CD8-positive, alpha-beta T cell (primary cell): ENCODE measurements at places on chromosomes 6 and 20. TPM values are rescaled to one million over a fixed set of nuclear protein-coding genes. Genes with fewer than 3 reads are reported as not detected.

- no peak for DNase-seq
Measured at GRCh38 chr20:7291323-7291943, 523.9 kb downstream of the BMP2 start.

DNA sequence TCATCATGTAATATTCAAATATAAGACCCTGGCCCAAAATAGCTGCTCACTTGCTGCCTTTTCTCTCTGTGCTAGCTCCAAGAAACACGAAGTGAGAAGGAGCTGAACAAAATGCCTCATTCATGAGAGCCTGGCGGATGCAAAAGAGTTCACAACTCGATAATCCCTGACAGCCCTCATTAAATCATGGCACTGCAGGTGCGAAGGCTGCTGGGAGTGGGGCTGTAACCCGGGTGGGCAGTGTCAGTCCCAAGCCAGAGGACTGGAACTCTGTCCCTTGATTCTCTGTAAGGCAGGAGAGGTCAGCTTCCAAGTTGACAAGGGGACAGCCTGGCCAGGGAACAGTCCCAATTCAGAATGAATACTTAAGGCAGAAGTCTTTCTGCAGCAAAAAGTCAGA, 318.5 kb downstream of the CDC5L start:
- no peak for DNase-seq

DNA sequence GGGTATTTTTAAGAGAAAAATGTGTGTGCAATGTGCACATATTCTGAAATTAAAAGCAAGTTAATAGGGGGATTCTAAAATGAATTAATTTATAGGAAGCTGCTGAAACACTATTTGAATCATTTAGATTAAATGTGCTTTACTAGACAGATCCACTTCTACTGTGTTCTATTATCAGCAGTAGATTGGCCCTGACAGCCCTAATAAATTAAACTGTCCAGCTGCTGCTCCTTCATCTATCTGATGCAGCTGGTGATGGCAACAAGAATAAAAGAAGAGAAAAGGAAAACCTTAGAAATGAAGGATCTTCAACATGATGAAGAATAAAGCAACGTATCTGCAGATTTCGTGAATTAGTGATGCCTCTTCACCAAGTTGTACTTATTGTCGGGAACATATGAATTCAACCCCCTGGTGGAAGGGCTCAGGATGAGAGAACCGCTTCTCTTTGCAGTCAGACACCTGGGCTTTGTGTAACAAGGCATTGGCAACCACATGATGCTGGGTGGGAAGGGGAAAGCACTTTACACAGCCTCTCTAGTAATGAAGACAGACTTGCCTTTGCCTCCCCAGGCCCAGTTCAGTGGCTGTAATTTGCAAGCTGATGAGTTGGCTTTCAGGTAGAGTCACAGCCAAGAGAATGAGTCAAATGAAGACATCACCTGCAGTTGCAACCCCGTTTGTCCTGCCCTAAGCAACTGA, 94.4 kb downstream of the LAMP5 start:
- DNase-seq = no peak

DNA sequence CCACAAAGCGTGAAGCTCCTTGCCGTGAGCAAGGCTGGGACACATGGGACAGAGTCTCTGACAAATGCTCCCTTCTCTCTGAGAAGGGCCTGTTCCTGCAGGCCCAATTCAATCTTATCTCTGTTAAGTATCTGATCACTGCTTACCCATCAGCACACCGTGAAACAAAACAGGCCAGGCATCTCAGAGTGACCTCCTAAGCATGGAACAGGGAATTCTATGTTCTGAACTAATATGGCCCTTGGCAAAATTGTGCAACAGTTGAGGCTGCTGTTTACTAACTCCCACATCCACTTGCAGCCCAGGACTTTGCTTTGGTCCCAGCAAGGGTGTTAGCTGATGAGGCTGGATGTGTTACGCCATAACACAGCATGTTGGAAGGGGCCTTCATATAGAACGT, 79.2 kb downstream of the GCLC start:
- DNase-seq = no peak

Gene CEP85L
- total RNA-seq = 86.2 TPM

GRCh38 chr6:149723771-149724417, 6.0 kb upstream of the LATS1 start:
- DNase-seq = peak; percentile 37

Gene GATA5
- not detected for total RNA-seq

DNA sequence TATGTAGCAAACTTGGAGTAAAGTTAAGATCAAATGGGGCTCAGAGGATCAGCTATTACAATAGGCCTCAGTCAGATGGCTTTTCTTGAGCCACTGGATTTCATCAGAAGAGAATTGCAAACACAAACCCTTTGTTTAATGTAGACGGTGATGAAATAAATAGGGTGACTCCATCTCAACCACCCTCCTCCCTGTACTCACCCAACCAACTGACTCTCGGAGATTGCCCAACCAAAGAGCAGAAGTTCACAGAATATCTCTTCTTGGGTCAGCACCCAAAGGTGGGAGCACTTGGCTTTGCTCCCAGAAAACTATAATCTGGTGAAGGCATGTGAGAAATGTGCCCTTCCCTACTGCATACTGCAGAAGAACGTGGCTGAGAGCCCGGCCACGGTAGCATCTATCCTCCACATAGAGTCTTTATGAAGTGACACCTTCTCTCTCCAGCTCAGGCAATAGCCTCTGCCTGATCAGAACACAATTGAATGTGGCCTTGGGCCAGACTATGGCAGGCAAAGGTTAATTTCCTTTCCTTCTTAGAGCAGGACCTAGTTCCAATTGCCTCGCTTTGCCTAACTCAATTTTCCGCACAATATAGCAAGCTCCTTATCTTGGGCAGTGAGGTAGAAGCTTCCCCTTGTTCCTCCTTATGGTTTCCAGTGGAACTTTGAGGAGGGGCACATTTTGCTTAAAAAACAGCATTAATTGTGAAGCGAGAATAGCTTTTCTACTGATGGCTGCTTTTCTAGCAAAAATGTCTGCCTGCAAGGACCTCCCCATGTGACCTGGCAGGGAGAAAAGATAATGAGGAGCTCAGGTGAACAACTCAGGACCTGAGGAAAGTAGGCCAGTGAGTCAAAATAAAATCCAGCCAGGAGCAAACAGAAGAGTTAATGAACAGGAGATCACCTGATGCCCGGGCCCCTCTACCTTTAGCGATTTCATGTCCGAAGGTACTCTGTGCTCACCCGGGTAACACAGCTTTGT, 79.4 kb downstream of the GFOD1 start:
- no peak for DNase-seq

Gene MACROD2
- total RNA-seq = not detected

GRCh38 chr6:134363323-134364039, 45.6 kb upstream of the SGK1 start:
- no peak for DNase-seq

DNA sequence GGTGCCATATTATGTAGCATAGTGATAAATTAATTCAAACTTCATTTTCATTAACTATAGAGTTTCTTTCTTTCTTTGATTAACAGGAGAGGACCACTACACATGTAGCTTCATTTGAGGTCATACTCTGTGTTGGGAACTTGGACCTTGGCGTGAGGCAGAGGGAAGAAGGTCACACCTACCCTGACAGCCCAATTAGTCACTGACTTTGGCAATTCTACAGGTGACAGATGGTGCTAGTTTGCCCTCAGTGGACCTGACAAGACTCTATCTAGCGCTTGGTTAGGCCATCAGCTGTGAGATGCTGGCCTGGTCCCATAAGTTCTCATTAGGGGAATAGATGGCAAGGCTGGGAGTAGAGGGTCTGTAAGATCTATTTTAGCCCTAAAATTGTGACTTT, 14.2 kb downstream of the SLX4IP start:
- DNase-seq = no peak

Gene SLPI
- not detected for total RNA-seq

GRCh38 chr6:3811191-3811590, 38.0 kb upstream of the FAM50B start:
- DNase-seq = no peak

DNA sequence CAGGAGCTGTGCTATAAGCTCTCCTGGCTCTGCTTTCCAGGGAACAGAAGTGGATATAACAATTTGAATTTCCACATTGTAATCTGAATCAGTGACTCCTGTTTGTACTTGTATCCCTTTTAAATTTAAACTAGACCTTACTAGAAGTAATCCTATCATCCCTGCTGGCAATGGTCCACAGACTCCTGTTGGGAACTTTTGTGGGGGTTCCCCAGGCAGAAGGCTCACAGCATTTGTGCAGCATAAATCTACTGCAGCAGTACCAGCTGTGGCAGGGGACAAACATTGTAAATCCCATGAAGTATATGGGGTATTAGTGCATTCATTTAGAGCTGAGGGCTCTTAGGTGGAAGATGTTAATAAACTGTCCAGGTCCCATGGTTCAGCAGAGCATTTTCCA, 12.0 kb upstream of the PDCD2 start:
- no peak for DNase-seq

DNA sequence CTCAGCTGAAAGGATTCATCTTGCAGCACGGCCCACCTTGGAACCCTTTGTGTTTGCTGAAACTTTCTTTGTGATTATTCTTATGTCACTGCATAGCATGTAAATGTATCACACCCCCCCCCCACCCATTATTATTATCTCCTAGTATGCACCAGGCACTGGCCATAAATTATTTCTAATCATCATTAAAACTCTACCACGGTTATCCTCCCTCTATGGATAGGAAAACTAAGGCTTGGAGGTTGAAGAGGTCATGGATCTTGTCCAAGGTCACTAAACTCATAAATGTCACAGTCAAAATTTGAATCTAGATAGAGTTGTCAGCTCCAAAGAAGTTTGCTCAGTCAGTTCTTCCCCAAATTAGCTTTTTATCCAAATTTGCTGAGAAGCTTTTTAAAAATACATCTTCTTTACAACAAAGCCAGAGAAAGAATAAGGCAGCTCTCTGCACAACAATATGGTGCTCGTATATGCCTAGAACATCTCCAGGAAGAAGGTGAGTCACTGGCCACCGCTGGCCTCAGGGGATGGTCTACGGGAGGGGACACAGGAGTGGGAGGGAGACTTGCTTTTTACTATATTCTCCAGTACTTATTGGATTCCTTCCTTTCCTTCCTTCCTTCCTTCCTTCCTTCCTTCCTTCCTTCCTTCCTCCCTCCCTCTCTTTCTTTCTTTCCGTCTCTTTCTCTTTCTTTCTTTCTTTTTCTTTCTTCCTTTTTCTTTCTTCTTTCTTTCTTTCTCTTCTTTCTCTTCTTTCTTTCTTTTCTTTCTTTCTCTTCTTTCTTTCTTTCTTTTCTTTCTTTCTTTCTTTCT, 134.5 kb downstream of the VEGFA start:
- no peak for DNase-seq

GRCh38 chr6:11065436-11066202, 21.5 kb upstream of the ELOVL2 start:
- no peak for DNase-seq

Gene SPEF1
- total RNA-seq = 0.16 TPM

GRCh38 chr6:130922922-130923321, 95.7 kb downstream of the SMLR1 start:
- DNase-seq = no peak

DNA sequence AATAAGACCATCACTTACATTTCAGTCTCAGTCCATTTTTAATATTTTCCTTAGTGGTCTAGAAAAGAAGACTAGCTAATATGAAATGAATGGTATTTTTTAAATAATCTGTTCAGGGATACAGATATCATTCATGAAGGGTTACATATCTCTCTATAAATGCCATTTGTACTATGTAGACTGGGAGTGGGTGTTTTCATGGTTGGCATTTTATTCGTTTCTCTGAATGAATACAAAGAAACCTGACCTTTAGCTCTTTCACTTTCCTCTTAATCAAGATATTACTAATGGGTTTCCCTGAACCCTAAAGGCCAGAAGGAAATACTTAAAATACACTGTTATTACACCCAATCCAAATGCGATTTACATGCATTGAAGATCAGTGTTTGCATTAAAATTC, 788.9 kb downstream of the TBC1D32 start:
- no peak for DNase-seq

GRCh38 chr6:108877046-108877751, 29.0 kb downstream of the ARMC2 start:
- no peak for DNase-seq

- DNase-seq = no peak
Measured at GRCh38 chr6:169503422-169504152, 198.2 kb downstream of the WDR27 start.

DNA sequence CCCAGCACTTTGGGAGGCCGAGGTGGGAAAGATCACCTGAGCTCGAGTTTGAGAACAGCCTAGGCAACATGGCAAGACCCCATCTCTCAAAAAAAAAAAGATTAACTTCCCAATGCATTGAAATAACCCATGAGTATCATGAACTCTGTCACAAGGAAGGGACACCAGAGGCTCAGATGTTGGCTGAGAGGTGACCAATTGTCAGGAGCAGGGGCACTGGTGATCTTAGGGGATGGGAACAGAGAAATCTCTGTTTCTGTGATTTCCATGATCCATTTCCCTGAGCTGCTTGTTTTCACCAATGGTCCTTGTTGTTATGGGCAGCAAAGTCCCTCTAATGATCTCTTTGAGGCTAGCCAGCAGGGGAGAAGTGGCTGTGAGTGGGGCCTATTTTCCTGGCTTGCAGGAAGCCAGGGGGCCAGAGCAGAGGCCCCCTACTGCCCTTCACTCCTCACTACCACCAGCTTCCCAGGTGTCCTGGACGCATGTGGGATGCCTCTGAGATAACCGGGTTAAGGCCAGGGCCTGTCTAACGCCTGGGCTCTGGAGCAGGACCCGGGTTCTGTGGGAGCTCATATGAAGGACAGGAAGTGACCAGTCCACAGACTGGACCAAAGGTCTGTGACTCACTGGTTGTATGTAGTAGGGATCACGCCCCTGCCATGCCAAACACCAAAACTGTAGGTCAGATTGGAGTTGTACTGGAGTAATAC, 54.4 kb downstream of the PCNA start:
- DNase-seq = no peak

- no peak for DNase-seq
Measured at GRCh38 chr6:53734473-53735299, 60.1 kb upstream of the LRRC1 start.

Gene IPCEF1
- total RNA-seq = 33.0 TPM

- no peak for DNase-seq
Measured at GRCh38 chr6:2110504-2110903, 134.9 kb downstream of the GMDS start.

Gene NHSL1
- not detected for total RNA-seq

GRCh38 chr6:102662851-102663250, 1269.3 kb downstream of the GRIK2 start:
- no peak for DNase-seq

DNA sequence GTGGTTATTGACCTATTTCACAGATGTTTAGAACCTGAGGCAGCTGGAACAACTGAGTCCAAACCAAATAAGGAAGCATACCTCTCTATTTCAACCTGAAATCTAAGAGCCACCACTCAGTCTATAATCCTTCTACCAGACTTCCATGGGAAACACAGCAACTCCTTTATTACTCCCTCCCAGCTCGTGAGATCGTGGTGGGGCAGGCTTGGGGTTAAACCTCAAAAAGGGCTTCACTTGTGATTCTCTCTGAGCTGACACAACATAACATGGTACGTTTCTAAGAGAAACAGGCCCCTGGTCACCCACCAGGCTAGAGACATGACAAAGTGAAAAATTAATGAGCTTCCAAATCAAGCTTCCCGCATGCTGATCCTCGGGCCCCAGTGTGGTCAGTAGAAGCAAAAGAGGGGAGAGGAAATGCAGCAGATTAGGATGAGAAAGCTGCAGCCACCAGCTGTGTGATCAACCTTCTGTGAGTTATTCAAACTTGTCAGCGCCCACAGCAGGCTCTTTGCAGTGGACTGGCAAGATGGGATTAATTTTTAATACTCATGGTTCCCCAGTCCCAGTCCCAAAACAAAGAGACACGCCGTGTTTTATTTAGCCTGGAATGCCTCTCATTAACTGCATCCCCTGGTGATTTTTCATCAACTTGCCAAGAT, 9.3 kb downstream of the PKHD1 start:
- no peak for DNase-seq

GRCh38 chr6:147586044-147586443, 77.6 kb downstream of the SAMD5 start:
- DNase-seq = no peak
